Heart left ventricle (tissue), 16 donors: ENCODE measurements at places on chromosomes 4 and X. TPM values are rescaled to one million over a fixed set of nuclear protein-coding genes. Genes with fewer than 3 reads are reported as not detected.

The UPF3B gene
- total RNA-seq = 3.8 TPM

The ARHGAP6 gene
- total RNA-seq = 5.6 TPM

- DNase-seq = no peak
These were observed 7.1 kb upstream of the RGS12 start for GRCh38 chr4:3285558-3286334.

DNA sequence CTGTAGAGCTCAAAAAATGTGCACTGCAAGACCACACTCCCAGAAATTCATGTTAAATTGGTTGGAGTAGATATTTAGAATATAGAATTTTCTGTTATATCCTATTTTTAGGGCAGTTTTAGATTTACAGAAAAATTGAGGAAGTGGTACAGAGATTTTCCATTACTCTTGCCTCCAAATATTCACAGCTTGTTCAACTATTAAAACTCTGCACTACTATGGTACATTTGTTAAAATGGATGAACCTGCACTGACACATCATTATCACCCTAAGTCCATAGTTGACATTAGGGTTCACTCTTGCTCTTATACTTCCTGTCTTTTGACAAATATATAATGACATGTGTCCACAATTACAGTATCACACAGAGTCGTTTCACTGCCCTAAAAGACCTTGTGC is 1724.5 kb downstream of the C4orf33 start:
- DNase-seq = no peak

The VSIG1 gene
- total RNA-seq = not detected

GRCh38 chr4:52157641-52158316 is 106.7 kb downstream of the SPATA18 start:
- no peak for DNase-seq

DNA sequence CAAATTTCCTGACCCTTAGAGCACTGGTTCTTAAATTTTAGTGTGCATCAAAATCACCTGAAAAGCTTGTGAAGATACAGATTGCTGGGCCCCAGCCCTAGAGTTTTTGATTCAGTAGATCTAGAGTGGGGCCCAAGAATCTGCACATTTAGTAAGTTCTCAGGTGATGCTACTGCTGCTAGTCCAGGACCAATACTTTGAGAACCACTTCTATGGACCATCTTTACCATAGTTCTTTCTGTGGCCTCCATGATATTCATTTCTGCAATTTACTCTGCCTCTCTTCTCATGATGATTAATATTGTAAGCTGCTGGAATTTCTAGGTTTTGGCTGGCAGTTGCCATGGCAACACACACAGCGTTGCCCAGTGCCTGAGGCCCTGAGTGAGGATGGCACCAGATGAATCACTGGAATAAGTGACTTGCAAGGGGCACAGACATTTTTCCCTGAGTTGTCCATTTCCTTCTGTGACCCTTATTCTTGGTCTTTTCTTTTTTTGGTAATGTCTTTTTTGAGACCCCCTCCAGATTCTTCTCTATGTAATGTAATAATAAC is 83.6 kb downstream of the PPP1R2C start:
- no peak for DNase-seq

The PAGE1 gene
- not detected for total RNA-seq

- DNase-seq = no peak
These were observed at the start of gene CCNQ for GRCh38 chrX:153598541-153599191. Gene CCNQ, minus strand, starts transcription at chrX:153599139. Its CDS starts 66 bp downstream, at chrX:153599073.

- DNase-seq = no peak
These were observed 133.0 kb upstream of the NAP1L5 start for GRCh38 chr4:88830598-88830997.

The GATA1 gene
- total RNA-seq = not detected

GRCh38 chrX:34559325-34559724 is 97.8 kb downstream of the TMEM47 start:
- no peak for DNase-seq

DNA sequence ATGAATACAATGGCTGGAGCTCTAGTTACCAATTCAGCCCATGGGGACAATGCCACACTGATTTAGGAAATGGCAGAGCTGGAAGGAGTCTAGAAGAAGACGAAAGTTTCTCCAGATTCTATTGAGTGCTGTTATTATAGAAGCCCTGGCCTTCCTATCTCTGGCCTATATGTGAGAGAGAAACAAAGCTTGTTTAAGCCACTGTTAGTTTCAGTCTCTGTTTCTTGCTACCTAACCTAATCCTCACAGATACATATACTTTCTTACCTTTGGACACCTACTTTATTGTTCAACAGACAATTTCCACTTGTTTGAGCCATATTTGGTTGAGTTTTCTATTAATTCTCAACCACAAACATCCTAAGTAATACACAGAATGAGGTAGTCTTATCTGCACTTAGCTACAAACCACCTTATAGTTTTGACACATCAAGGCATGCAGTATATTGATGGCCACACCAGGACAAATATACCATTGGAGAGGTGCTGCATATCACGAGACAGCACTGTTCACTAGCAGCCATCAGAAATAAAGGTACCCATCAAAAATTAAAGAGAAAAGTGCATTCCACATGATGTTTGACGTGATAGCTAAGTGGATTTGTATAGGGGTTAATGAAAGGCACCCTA is 190.2 kb downstream of the SMIM20 start:
- no peak for DNase-seq

- no peak for DNase-seq
These were observed 619.7 kb downstream of the GRXCR1 start for GRCh38 chr4:43512253-43512652.

The FGF2 gene
- total RNA-seq = 5.9 TPM

DNA sequence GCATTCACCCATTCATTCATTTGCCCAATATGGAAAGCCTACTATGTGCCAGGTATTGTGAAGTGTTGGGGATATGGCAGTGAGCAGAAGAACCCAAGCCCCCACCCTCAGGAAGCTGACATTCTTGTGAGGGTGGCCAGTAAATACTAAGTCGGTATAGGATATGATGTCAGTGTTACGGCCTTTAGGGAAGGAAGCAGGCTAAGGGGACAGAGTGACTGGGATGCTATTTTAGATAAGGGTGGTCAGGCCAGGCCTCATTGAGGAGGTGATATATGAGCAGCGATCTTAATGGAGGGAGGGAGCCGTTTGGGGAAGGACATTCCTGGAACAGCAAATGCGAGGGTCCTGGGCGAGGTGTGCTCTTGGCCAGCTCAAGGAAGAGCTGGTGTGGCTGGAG is 2.0 kb downstream of the ATP6AP1 start:
- no peak for DNase-seq

The NAA11 gene
- not detected for total RNA-seq

The RIBC1 gene
- 1.0 TPM for total RNA-seq

The CLDN22 gene
- total RNA-seq = not detected

The KIF4A gene
- 0.12 TPM for total RNA-seq

GRCh38 chr4:171376724-171377123 is 436.5 kb upstream of the GALNTL6 start:
- no peak for DNase-seq

DNA sequence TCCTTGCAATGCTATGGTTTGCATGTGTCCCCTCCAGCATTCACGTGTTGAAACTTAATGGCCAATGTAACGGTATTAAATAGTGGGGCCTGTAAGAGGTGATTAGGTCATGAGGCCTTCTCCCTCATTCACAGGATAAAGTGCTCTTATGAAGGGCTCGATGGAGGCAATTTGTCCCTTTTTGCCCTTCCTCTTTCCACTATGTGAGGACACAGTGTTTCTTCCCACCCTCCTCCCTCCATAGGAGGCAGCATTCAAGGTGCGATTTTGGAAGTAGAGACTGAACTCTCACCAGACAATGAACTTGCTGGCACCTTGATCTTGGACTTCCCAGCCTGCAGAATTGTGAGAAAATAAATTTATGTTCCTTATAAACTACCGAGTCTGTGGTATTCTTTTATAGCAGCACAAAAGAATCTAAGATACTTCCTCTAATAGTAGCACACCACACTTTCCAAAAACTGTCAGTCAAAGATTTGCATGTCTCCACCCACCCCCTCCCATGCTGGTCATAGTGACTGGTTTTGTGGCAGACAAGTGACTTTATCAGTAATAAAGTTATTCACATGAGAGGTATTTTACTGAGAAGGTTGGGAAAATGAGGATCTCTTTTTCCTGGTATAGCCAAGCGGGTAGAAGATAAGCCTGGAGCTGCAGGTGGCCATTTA is 113.5 kb upstream of the TTC29 start:
- DNase-seq = no peak

DNA sequence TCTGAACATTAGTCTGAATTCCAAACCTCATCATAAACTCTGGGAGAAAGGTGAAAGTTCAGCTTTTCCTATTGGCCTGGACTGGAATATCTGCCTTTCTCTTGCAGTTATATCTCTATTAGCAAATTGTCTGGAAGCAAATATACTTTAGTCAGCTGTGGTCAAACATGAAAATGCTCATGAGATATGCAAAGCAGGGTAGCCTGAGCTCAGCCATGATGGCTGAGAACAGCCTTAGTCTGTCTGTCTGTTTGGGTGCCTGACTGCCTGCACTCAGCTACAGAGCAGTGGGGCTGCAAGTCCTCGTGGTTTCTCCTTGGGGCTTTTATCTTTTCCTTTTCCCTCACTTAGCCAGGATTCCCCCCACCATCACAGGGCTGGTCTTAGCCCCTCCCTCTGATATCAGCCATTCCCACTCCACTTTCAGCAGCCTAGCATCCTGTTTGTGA is 19.5 kb upstream of the PGRMC2 start:
- DNase-seq = no peak

The ZMAT1 gene
- total RNA-seq = 7.3 TPM

DNA sequence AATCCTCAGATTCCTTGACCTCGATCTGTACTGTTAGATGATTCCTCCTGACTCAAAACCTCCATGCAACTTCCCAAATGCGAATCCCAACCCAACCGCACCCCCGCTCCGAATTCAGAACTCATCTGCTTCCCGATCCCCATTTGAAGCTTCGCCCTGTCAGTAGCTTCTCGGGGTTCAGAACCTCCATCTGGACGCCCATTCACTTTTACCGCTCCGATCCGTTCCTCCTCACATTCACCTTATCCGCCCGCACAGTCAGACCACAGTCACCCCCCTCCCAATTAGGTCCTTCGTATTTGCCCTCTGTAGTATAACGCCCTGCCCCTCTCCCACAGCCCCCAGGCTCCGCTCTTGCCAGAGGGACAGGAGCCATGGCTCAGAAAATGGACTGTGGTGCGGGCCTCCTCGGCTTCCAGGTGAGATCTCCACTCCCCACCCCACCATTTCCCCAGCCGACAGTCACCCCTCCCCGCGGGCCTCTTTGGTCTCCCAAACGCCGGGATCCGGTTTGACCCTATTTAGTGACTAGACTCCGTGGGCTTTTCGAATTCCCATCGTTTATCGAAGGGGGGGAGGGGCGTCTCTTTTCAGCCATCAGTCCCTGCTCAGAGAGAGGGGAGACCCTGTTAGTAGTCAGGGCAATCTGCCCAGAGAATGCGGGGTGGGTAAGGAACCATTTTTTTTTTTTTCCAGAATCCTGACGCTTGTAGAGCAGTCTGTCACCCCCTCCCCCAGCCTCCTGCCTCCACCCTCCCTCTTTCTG is 691 bp downstream of the MAGED1 start:
- DNase-seq = no peak

The SERTM2 gene
- total RNA-seq = not detected

The LPAR4 gene
- 0.16 TPM for total RNA-seq

GRCh38 chr4:43959976-43960375 is 488.6 kb downstream of the KCTD8 start:
- no peak for DNase-seq

DNA sequence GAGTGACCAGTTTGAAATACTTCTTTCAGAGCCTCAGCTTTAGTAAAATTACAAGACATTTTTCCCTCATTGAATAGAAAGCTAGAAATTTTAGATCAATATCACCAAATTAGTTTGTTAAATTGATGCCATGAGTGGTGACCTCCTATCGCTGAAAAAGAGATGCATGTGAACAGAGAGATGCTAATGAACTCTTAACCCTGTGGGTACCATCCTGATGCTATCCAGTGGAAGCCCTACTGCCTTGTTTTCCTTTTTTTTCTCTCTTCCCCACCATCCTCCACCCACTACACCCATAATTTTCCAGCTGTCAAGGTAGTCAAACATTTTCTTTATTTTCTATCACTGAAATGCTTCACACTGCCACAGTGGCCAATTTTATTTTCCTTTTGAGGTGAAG is 61.9 kb downstream of the PPEF1 start:
- no peak for DNase-seq

The SOX3 gene
- total RNA-seq = not detected

DNA sequence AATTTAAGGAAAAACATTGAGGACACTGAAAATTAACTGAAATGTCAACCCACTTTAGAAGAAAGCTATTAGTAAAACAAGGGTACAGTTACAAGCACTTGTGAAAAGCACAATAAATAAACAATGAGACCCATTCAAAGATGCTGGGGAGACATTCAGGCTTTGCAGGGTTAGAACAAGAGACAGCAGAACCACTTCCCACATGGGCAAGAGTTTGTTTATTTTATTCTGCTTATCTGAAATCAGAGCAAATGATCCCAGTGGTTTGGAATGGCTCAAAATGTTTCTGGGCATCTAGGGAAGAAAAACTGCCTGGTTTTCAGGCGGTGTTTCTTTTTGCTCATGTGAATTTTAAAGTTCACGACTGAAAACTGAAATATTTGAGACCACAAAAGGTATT is 42.4 kb downstream of the PPP3CA start:
- no peak for DNase-seq
